ENCODE measurements at places on chromosomes 3 and 15.

GRCh38 chr3:116154389-116154788 is 290.9 kb downstream of the LSAMP start:
- DNase-seq = no peak

DNA sequence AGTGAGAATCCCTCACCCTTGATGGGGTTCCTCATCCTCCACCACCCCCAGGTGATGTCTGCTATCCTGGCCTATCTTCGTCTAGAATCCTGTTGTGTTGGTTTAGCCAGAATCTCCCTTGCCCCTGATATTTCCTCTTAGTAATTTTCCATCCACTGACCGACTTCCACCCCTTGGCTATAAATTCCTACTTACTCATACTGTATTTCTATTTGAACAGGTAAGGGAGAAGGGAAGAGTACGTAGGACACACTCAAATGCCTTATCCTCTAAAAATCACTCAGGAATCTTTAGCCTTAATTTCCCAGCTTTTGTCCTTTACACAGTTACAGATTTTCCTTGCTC is 678 bp upstream of the TFG start:
- DNase-seq = no peak

- no peak for DNase-seq
Measured at GRCh38 chr3:143222505-143222904, 102.9 kb downstream of the CHST2 start.

- DNase-seq = no peak
Measured at GRCh38 chr15:96574782-96575181, 244.3 kb downstream of the NR2F2 start.

GRCh38 chr15:90990446-90990845 is 3.9 kb downstream of the PRC1 start:
- no peak for DNase-seq

- no peak for DNase-seq
Measured at GRCh38 chr3:149023951-149024350, 32.6 kb downstream of the GYG1 start.

DNA sequence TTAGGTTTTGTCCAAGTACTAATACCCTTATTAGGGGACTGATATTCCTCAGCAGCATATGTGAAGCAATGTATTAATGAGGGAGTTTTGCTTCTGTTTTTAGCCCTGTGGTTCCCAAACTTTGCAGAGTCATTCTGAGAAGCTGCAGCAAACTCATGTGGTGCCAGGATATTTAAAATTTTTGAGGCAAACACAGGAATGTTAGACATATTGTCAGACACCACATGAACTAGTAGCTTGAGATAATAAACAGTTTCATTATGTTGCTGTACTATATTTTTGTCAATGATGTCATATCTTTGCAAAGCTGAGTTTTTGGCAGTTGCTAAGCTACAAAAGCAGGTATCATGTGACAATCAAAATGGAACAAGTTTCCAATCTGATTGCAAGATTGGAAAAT is 36.6 kb downstream of the ATP6V1A start:
- DNase-seq = no peak

- no peak for DNase-seq
Measured at GRCh38 chr3:42612928-42613327, 12.4 kb downstream of the NKTR start.

GRCh38 chr3:188954590-188955208 is 217.1 kb upstream of the TPRG1 start:
- DNase-seq = peak; percentile 81

- no peak for DNase-seq
Measured at GRCh38 chr3:151372063-151372820, 12.3 kb downstream of the P2RY12 start.
